T-helper 9 cell (primary cell): ENCODE measurements at places on chromosomes 6 and 20.

- DNase-seq = no peak
Observed at GRCh38 chr20:7291323-7291943, 523.9 kb downstream of the BMP2 start.

DNA sequence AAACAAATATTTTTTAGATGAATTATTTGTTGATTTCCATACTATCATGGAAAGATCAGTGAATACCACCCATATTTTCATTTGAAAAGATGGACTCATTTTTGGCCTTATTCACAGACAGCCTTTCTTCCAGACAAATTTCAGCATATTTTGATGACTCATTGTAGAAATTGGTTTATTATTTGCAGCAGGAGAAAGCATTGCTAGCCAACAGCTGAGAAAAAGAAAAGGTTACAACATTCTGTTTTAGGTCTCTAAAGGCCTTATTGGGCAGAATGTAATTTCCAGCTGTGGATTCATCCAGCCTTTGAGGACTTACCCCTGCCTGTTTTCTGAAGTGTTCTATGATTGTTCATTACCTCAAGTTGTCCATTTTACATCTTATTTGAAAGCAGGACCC lies 201.9 kb downstream of the PLCB4 start:
- DNase-seq = no peak

DNA sequence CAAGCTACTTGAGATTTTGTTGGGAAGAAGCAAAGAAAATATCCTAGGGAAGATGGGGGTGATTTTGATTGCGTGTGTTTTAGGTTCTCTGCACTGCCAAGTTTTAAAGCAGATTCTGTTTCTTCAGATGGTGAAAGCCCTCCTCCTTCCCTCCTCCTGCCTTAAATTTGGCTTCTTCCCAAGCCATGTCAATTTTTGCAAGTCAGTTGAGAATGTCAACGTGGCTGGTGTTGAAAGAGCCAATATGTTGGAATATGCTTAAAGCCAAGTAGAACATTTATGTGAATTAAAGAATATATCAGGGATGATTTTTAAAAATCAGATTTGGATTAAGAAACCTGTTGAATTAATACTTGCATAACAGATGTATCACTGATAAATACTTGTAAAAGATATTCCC lies 270.8 kb downstream of the ARID1B start:
- no peak for DNase-seq

- DNase-seq = no peak
Observed at GRCh38 chr20:48463916-48464315, 363.9 kb downstream of the PREX1 start.
